ENCODE measurements at places on chromosomes 13 and 19. TPM values are rescaled to one million over a fixed set of nuclear protein-coding genes. Genes with fewer than 3 reads are reported as not detected.

GRCh38 chr13:113864273-113864890 is 506 bp upstream of the GAS6 start:
- DNase-seq, result no peak

GRCh38 chr19:30228835-30229524 is 143.2 kb upstream of the ZNF536 start:
- peak; percentile 41 for DNase-seq

- no peak for DNase-seq
Measured at GRCh38 chr13:88800505-88800904, 1129.3 kb downstream of the SLITRK5 start.

DNA sequence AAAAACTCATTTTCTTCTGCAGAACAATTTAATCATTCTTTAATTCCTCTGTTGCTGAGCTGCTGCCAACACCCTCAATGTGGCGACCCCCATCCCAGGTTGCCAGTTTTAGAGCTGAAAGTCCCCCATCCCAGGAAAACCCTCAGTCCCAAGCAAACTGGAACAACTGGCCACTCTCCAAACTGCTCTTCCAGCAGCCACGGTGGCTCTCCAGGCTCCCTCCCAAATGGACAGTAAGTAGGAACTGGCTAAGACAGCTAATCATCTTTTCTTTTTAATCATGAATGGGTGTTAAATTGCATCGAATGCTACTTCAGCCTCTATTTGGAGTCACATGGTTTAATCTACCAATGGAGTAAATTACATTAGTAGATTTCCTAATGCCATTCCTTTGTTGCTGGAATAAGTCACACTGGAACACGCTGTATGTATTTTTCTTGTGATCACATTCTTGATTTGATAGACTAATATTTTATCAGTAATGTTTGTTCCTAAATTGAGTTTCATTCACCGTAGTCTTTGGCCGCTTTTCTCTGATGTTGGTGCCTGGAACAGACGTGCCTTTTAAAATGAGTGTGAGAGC is 33.7 kb upstream of the VSTM2B start:
- DNase-seq, result no peak

- DNase-seq, result no peak
Measured at GRCh38 chr13:51935326-51936171, 73.8 kb downstream of the CCDC70 start.

DNA sequence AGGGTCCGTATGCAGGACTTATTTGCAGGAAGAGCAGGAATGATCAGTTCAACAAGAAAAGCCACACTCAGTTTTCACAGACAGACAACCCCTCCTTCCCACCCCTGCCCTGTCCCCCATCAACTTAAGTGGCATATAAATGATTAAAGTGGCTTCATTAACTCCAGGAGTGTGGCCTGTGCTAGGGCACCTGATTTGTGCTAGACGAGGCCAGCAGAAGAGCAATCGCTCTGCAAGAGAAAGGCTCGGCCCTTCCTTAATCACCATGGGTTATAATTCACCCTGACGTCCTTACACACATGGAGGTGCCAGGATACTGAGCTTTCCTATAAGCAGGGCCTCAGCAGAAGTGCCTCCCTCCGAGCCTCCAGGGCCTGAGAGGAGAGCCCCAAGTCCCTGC is 14.6 kb downstream of the C19orf12 start:
- DNase-seq, result no peak

GRCh38 chr19:19171821-19172532 is 1.9 kb upstream of the MEF2B start:
- no peak for DNase-seq

DNA sequence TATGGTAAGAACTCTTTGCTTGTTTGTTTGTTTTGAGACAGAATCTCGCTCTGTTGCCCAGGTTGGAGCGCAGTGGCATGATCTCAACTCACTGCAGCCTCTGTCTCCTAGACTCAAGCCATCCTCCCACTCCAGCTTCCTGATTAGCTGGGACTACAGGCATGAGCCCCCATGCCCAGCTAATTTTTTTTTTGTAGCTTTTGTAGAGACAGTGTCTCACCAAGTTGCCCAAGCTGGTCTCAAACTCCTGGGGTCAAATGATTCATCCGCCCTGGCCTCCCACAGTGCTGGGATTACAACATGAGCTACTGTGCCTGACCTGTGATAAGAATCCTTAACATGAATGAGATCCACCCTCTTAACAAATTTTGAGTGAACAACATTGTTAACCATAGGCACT is 183.9 kb upstream of the TSHZ3 start:
- no peak for DNase-seq

- DNase-seq, result no peak
Measured at GRCh38 chr13:34926508-34926907, 15.6 kb upstream of the NBEA start.

DNA sequence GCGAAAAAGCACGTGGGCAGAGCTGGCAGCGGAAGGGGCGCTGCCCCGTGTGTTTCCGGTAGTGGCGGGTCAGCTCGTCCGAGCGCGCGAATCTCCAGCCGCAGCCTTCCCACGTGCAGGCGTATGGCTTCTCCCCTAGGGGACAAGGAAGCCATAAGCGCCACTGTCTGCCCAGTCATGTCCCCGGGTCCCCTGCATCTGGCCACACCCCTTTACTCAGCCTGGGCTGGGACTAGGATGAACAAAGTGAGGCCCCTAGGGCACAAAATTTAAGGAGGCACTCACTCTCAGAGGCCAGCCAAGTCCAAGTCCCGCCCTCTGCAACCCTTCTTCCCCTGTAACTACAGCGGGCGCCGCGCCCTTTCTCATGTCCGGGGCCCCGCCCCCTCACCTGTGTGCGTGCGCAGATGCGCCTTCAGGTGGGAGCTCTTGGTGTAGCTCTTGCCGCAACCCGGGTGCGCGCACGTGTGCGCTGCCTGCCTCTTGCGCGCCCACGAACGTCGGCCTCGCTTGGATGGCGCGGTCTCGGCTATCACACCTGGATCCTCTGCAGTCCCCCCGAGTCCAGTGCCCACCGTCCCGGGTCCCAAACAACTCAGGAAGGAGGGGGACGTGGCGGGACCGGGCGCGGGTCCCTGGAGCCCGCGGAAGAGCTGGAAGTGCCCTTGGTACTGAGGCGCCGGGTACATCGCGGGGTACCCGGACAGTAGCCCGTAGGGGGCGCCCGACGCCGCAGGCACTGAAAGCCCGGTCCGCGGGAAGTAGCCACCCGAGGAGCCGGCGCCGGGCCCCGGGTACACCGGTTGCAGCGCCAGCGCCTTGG is 1.9 kb downstream of the KLF1 start:
- DNase-seq, result no peak

DNA sequence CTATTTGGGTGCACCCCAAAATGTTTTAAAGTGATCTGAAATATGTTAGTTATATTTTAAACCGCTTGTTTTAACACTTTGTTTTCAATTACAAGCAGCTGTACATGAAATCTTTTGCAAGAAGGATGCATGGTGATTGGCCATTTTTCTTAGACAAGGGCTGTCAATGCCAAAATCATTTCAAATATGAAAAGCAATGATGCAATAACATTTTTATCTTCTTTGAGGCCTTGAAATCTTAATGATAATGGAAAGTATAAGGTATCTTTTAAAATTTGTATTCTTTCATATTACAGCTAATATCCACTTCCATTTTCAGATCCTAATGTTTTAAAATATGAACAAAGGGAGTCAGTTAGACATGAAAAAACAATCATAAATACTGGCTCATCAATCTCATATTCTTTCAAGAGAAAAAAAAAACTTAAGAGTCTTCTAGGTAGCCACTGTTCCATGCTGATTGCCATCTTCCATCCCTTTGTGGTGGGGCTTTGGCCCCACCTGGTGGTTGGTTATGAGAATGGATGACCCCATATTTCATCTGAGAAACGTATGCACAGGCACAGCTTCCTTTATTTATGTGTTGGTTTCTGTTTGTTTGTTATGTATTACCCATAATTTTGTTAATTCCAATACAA is 330.3 kb upstream of the MIR17HG start:
- DNase-seq, result peak; percentile 25

DNA sequence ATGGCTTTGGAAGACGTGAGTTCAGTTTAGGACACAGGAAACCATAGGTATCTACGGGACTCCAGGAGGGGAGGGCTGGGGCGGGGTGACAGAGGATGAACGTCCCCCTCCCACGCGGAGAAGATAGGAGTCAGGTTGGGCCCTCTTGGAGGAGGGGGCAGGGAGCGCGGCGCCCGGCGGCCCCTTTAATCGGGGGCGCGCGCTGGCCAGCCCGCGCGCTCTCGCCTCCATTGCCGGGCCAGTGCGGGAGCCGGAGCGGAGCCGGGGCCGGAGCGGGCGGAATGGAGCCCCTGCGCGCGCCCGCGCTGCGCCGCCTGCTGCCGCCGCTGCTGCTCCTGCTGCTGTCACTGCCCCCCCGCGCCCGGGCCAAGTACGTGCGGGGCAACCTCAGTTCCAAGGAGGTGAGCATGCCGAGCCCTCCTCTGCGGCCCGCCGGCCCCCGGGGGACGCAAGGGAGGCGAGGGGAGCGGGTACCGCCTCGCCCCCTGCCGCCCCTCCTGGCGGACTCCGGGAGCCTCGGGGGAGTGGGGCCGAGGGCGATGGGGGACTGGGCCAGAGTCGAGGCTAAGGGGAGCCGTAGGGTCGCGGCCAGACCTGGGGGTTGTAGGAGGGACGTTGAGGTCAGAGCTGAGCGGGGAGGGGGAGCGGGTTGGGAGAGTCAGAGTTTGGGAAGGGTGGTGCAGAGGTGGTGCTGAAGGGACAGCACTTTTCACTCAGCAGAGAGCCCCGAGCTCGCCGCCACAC is at the start of gene TMEM145:
Gene TMEM145 (plus strand): TSS at position 214 of the 744 bp plus-strand sequence. CDS start 68 bp downstream, at position 282.
- no peak for DNase-seq

DNA sequence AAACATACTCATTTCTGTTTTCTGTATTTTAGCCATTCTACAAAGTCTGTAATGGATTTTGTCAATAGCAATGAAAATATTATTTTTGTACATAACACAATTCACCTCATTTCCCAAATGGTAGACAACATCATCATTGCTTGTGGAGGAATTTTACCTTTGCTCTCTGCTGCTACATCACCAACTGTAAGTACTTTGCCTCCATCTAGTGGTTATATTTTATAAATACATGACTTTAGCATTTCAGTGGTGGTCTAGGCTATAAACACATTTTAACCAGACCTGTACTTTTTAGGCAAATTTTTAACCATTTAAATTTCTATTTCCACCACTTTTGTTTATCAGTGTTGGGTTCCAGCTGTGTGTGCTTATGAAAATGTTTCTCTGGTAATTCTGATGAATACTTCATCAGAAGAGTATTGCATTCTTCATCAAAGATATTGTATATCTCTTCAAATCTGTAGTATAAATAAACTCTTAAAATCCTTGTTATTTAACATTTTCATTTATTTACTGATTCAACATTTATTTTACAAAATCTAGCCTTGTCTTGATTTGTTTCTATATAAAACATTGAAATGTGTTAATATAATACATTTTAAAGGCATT is 222.4 kb downstream of the NBEA start:
- DNase-seq, result peak; percentile 26

GRCh38 chr19:47363758-47364531 is 14.8 kb downstream of the DHX34 start:
- DNase-seq, result no peak

DNA sequence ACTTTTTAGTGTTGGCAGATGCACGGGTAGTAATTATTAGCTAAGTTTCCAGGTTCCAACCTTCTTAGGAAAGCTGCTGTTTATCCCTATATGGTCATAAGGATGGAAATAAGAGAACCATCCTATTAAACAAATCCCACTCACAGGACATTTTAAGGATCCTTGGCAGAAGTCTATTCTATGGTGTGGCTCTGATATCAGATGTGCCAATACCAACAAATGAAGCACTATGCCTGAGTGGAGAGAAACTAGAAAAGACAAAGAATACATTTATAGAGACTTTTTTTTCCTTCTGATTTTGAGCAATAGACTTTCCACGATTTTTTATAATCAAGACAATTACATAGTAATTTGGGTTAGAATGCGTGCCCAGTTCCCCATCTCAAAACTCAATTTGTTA is 12.6 kb downstream of the PCDH17 start:
- DNase-seq, result no peak

Gene QPCTL
- polyA plus RNA-seq, result 14.6 TPM

Gene SWSAP1
- 2.1 TPM for polyA plus RNA-seq

Gene COX6B1
- 232 TPM for polyA plus RNA-seq

Gene TMPRSS9
- 0.52 TPM for polyA plus RNA-seq

Gene LIN7B
- polyA plus RNA-seq, result 6.4 TPM

Gene RDH8
- polyA plus RNA-seq, result not detected

Gene OR4F17
- polyA plus RNA-seq, result not detected

Gene LRRC25
- polyA plus RNA-seq, result 1.6 TPM

Gene DHDH
- 2.4 TPM for polyA plus RNA-seq

Gene SIGLEC12
- not detected for polyA plus RNA-seq

Gene ZNF8
- 10.4 TPM for polyA plus RNA-seq
